NCI-H1105 treated with DMSO at 0.1 percent for 48 hours (cell line): ENCODE measurements at places on chromosomes 16 and 17.

- DNase-seq, result no peak
Observed at GRCh38 chr17:2964831-2965230, 98.6 kb downstream of the OR1D5 start.

- no peak for DNase-seq
Observed at GRCh38 chr16:84531671-84532111, 27.2 kb upstream of the MEAK7 start.

DNA sequence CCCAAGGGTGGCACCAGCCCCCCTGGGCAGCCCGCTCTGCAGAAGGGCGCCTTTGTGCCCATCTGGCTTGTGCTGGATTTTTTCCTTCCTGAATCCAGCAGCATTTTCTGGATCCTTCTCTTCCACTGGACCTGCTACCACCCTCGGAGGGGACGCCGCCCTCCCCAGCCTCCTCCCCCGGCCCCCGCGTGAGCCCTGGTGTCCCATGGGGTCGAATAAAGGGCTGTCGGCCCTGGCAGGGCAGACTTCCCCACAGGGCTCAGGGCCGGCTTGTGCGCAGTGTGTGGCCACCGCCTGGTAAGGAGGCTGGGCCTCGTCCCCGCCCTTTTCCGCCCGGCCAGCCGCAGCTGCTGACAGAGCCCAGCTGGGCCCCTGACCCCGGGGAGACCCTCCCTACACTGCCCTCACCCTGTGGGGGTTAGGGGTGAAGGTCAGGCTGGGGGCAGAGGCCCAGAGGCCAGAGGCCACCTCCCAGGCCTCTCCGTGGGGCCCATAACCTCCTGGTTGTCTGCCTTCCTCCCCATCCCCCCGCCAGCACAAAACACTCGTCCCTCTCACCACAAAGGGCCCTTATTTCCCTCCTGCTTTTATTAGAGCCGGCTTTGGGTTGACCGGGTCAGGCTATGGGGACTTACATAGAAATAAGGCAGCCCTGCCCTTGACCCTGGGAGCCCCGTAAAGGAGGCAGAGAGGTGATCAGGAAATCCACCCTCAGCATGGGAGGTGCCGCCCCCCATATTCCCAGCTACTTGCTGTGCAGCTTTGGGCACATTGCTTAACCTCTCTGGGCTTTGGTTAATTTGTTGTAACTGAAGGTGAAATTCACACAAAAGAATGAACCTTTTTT, 179.3 kb upstream of the CIBAR2 start:
- no peak for DNase-seq

- no peak for DNase-seq
Observed at GRCh38 chr16:9679213-9679767, 502.9 kb downstream of the GRIN2A start.

DNA sequence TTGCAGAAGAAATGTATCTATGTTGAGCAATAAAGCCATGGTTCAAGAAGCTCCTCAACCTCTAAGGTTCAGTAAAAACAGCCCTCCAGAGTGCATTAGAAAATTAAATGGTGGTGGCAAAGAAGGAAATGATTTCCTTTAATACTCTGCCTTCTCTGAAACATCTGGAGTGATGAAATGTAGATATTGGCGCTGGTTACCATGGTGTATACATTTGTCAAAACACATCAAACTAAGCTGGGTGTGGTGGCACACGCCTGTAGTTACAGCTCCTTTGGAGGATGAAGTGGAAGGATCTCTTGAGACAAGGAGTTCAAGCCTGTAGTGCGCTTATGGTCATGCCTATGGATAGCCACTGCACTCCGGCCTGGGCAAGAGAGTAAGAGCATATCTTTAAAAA, 6.0 kb downstream of the CAPNS2 start:
- DNase-seq, result no peak

GRCh38 chr16:57842601-57843000, 40.3 kb upstream of the KIFC3 start:
- DNase-seq, result no peak

- DNase-seq, result no peak
Observed at GRCh38 chr16:66107661-66108060, 258.8 kb upstream of the CDH5 start.
